ENCODE measurements at places on chromosomes 4 and X.
A peak's percentile ranks its signal among the peaks of the same experiment; 100 is the strongest.

DNA sequence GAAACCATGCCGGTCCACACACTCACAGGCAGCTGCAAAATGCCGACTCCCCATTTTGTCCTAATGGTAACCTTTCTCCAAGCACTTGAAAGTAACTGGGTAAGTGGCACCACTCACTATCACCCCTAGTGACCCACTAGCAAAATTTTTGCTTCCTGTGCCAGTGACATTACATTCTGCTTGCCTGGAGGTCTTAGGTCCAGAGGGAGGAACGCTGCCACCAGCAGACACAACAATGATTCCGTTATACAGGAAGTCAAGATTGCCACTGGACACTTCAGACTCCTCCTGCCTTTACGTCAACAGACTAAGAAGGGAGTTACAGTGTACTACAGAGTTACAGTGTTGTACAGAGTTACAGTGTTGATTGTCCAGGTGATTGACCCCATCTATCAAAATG lies 11.8 kb upstream of the TMEM192 start:
- no peak for DNase-seq

DNA sequence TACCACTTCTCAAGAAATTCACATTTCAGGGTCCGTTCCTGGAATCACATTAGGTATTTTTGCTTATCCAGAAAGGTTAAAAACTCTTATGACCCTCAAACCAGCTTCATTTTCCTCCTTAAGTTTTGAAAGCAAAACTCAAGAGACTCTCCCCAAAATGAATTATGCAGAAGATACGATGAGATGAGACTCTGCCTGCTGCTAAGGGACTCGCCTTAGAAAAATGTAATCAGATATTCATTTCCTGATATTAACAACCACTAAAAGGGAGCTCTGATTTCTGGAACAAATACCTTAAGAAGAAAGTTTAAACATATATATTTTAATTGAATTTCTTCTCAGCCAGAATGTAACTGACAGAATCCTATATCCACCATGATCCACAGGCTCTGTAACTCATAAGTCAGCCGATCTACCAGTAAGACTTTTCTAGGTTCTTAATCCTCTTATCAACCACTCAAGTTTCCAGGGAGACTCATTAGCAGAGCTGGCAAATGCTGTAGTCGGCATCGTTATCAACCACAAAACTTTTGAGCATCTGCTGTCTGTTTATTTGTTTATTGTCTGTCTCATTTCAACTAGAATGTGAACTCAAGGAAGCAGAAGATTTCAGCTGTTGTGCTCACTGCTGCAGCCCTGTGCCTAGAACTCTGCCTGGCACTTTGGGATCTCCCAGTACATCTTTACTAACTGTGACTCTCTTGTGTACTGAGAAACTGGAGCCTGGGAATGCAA lies 112.5 kb downstream of the LDB2 start:
- DNase-seq: no peak

- no peak for DNase-seq
Measured at GRCh38 chr4:59094505-59094904, 1984.3 kb upstream of the IGFBP7 start.

- no peak for DNase-seq
Measured at GRCh38 chr4:105014635-105015034, 132.0 kb upstream of the TET2 start.

- no peak for DNase-seq
Measured at GRCh38 chr4:58111818-58112217, 1001.6 kb upstream of the IGFBP7 start.

DNA sequence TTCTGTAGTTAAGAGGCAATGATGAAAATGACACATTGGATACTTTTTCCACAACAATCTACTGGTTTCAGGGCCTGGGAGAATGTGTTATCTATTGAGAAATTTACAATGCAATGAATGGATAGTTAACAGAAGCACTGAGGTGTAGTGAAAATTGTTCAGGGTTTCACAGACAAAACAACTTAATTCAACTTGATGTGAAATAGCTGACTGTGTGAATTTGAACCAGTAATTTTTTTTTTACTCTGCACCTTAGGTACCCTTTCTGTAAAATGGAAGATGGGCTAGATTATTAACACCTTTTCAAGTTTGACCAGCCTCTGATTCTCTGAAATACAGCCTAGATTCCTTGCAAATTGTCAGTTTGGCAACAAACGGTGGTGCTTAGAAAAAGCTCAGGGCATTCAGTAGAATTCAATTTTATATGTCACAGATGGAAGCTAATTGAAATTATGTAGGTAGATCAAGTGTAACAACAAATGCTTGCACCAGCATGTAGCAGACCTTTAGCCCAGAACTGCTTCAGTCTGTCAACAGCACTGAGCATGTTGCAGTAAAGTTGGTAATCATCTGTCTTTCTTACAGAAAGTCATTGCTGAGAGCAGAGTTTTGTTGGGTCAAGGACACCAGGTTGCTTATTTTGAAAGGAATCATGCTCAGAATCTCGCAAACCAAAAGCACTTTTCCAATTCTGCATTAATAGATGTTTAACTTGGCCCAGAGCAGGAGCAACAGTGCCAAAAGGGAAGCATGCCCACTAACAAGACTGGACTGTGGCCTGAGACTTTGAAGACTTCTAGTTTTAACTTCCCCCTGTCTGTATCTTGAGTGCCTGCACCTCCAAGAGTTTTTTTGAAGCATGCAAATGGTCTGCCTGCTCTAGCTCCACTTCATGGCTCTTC lies 526.6 kb downstream of the PACRGL start:
- no peak for DNase-seq

- DNase-seq: no peak
Measured at GRCh38 chr4:184016759-184017668, 111.9 kb downstream of the STOX2 start.

GRCh38 chr4:72768364-72768763 lies 199.3 kb upstream of the ADAMTS3 start:
- no peak for DNase-seq

DNA sequence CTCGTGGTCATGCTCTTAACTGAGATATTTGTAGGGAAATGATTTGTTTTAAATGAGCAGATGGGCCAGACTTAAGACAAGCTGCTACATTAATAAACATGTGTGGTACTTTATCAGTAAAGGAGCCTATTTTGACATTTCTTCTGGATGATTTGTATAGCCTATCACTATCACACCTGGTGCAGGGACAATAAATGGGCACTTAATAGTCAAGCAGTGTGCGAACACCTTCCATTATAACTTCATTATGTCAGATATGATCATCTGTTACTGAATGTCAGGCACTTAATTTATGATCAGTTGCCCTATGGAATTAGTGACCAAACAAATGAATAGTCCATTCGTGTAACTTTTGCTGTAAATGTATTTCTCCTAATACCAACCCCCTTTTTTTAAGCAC lies 628.8 kb downstream of the ADGRL3 start:
- no peak for DNase-seq

DNA sequence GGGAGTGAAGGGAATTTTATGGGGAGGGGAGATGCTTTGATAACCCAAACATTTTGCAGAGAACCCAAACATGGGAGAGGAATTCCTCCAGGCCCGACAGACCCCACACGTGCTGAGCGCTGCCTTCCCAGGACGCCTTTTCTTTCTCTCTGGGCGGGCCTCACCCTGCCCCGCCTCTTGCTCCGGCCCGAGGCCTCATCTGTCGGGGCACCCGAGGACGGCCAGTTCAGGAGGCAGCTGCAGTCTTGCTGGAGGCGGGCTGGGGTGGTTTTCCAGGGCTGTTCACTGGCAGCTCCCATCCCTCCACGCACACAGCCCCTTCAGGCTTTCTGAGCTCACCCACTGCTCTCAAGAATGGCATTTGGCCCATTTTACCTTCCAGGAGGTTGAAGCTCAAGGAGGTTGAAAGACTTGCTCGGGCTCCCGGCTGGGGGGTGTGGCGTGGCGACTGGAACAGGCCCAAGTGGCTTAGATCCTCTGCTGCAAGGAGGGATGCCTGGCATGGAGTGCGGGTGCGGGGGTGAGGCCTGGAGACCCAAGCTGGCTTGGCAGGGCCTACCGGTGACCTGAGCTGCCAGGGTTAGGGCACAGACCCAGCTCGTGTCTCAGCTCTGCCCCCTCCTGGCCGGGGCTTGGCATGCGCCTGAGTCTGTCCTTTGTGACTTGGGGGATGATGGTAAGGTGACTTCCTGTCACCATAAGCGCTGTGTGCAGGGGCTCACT lies 99.2 kb downstream of the PSAPL1 start:
- peak; percentile 42 for DNase-seq

GRCh38 chr4:100716416-100716815 lies 198.6 kb upstream of the EMCN start:
- no peak for DNase-seq

- DNase-seq: no peak
Measured at GRCh38 chr4:87949961-87950360, 25.6 kb upstream of the SPP1 start.
